Bronchial smooth muscle cell (primary cell): ENCODE measurements at places on chromosomes 1 and 21. TPM values are rescaled to one million over a fixed set of nuclear protein-coding genes. Genes with fewer than 3 reads are reported as not detected.

The TNNI3K gene
- total RNA-seq: 1.5 and 3.9 TPM in 2 replicates

The KCNE1 gene
- 0.16 and 0.17 TPM in 2 replicates for total RNA-seq

The MSH4 gene
- total RNA-seq: 0.16 and 0.52 TPM in 2 replicates

The NPR1 gene
- 1.9 and 9.4 TPM in 2 replicates for total RNA-seq

The MAB21L3 gene
- under 0.01 TPM in 2 replicates for total RNA-seq
